ENCODE measurements at places on chromosomes 16 and 17. TPM values are rescaled to one million over a fixed set of nuclear protein-coding genes. Genes with fewer than 3 reads are reported as not detected.

The MT3 gene
- not detected for total RNA-seq

The JPH3 gene
- total RNA-seq, result 0.08 TPM

The CCL16 gene
- total RNA-seq, result not detected

The TRPV2 gene
- 87.1 TPM for total RNA-seq

The HAP1 gene
- 0.15 TPM for total RNA-seq

GRCh38 chr16:61834082-61834481 is 202.2 kb downstream of the CDH8 start:
- DNase-seq, result no peak

- no peak for DNase-seq
Measured at GRCh38 chr17:4968486-4969046, 949 bp upstream of the SPAG7 start.

- no peak for DNase-seq
Measured at GRCh38 chr17:8701754-8702153, 42.9 kb downstream of the CCDC42 start.

DNA sequence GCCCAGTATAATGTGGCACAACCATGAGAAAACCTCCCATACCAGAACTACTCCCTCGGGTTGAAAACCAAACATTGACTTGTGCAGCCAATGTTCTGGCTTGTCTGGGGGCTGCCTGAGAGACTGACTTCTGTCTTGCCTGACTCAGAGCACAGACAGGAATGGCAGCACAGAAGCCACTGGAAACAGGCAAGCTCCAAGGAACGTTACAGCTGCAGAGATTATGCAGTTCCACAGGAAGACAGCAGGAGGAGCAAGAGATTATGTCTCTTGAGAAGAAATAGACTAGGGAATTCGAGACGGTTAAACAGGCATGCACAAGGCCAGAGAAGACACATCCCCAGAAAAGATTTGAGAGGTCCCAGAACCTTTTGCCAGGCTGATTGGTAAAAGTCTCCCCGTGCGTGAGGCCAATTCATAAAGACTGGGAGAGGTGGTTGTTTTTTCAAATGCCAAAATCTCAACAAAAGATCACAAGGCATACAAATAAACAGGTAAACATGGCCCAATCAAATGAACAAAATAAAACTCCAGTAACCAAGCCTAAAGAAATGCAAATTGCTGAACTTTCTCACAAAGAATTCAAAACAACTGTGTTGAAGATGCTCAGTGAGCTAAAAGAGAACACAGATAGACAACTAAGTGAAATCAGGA is 90.6 kb upstream of the CDH5 start:
- no peak for DNase-seq

DNA sequence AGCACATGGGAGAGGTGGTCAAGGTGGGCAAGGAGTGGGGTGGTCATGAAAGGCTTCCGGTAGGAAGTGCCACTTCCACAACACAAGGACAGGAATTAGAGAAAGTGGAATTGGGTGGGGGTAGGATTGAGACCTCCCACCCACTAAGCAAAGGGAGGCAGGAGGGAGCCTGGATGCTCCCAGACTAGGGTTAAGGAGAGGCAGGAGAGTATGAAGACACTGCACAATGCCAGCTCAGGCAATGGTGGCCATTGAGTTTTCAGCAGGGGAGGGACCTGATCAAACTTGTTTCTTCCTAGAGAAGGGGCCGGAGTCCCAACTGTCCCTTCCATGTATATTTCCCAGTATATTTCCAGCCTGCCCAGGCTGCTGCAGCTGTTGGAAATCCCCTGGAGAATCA is 3.1 kb upstream of the RAB11FIP4 start:
- no peak for DNase-seq

DNA sequence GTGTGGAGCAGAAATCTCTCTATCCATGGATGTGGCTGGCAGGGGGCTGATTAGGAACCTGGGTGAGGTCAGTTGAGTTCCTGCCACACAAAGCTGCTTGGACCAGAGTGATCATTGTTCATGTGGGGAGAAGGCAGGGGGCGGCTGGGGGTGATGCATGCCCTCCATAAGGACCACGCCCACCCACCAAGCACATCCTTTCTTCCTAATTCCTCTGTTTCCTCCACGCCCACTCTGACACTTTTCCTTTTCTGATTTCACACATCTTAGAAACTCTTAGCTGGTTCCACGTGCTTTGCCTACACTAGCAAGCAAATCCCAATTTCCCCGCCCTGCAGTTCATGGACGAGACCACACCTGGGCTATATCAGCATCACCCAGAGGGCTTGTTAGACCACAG is 108.5 kb downstream of the SDK2 start:
- DNase-seq, result no peak

GRCh38 chr16:1470481-1471251 is 4.2 kb downstream of the CLCN7 start:
- no peak for DNase-seq

Data from T-helper 17 cell (primary cell).